Foreskin keratinocyte (primary cell): ENCODE measurements at places on chromosomes 3 and 15. TPM values are rescaled to one million over a fixed set of nuclear protein-coding genes. Genes with fewer than 3 reads are reported as not detected.

Gene GDPGP1
- total RNA-seq, result 1.3 and 2.6 TPM in 2 replicates

DNA sequence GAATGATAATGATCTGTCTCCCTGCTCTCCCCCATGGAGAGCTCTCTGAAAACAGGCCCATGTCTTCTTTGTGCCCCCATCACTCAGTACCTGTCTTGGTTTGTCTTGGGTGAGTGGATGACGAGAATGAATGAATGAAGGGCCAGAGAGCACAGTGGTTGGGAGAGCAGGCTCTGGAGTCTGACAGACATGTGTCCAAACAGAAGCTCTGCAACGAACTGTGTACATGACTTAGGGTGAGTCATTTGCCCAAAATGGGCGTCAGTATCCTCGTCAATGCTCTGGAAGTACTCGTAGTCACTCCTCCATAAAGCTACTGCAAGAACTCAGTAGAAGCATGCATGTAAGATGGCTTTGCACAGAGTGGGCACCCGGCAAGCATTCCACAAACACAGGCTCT, 170.2 kb upstream of the TLE3 start:
- DNase-seq, result peak; percentile 58

DNA sequence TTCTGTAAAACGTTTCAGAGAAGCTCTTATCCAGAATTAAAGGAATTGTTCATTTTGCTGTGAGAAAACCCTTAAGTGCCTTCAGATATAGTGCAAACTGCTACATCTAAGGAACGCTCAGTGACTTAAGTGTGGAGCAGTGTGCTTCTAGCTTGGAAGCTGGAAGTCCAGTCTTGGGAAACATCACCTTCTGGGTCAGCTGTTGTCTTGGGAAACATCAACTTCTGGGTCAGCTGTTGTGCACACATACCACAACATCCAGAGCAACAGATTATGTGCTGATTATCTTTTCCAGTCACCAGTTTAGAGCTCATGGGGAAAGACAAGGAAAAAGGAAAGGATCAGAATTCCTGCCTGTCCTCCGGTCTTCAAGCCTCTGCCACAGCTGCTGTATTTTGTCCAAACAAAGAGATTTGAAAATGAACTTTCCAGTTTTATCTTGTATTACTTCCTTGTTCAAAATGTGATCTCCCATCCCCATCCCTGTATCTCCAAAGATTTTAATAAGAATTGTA, 713.6 kb downstream of the NSUN3 start:
- no peak for DNase-seq

Gene RTP1
- total RNA-seq, result not detected in 2 replicates

DNA sequence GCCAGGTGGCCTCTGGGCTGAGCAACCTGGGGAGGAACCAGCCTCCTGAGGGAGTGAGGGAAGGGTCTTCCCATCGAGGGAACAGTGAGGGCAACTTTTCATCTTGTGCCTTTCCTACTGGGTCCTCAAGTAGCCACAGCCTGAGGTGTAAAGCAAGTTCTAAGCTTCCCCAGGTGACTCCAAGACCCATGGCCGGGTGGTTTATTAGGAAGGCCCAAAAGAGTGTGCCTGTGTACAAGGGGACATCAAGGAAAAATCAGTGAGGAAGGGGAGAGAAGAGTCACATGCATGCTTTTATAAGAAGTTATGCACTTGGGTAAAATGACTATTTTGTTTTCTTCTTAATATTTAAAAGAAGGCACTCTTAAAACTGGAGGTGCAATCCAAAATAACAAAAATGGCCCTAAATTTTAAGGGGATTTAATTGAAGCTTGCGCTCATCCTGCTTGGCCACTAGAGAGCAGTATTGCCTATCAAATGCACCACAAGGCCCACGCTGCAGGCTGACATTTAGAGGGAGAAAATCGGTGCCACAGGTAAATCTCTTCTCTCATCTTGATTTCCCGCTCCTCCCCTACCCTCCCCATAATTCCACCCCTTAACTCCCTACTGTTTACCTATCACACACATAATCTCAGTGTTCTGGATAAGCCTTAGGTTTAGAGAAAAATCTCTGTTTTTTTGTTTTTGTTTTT, 6.7 kb downstream of the NANOGP8 start:
- DNase-seq, result no peak

Gene GXYLT2
- total RNA-seq, result 1.8 and 2.6 TPM in 2 replicates

GRCh38 chr3:11407644-11408043, 135.4 kb downstream of the ATG7 start:
- no peak for DNase-seq

DNA sequence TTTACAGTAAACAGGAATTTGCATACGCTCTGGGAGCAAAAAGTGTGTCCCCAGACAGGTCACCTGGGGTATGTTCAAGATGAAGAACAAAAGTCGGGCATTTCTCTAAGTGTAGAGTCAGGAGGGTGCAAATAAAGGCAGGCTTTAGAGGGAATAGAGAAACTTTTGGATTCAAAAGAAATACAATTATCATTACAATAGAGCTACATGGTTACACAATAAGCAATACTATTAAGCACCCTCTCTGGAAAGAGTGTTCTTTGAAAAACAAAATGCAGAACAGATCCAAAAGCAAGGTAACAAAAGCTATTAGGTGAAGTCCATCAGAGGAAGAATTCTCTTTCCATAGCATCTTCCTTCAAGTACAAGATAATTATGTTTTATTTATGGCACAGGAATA, 679.7 kb downstream of the FHIT start:
- DNase-seq, result no peak

- no peak for DNase-seq
Measured at GRCh38 chr3:169662132-169662842, 1.2 kb downstream of the MECOM start.

DNA sequence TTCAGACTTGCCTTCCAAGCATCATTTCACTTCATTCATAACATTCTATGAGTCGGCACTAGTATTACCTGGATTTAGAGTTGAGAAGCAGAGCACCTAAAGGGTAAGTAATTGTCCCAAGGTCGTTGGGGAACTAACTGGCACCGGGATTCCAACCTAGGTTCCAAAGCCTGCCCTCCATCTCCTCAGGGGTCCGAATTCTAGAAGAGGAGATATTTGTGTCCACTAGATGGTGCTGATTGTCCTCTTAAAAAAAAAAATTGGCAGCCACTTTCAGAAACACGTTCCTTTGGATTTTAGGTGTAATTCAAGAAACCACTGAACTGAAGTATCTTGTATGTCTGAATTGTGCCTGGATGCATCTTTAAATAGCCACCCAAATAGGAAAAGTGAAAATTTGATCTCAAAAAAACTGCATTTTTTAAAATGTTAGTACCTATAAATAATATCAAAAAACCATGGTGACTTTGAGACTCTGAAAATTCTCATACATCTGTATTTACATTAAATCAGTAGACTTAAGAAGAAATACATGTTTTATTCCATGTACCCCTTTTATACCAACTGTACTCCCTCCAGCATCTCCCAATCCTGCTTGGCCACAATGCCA, 3.9 kb upstream of the FSIP1 start:
- no peak for DNase-seq

- DNase-seq, result no peak
Measured at GRCh38 chr3:32406486-32407408, 15.1 kb downstream of the CMTM7 start.
